Activated CD8-positive, alpha-beta memory T cell treated with anti-CD3 and anti-CD28 coated beads, Interleukin-2, amount 50 U/mL, for 4 hours (primary cell): ENCODE measurements at places on chromosomes 12 and 14.

DNA sequence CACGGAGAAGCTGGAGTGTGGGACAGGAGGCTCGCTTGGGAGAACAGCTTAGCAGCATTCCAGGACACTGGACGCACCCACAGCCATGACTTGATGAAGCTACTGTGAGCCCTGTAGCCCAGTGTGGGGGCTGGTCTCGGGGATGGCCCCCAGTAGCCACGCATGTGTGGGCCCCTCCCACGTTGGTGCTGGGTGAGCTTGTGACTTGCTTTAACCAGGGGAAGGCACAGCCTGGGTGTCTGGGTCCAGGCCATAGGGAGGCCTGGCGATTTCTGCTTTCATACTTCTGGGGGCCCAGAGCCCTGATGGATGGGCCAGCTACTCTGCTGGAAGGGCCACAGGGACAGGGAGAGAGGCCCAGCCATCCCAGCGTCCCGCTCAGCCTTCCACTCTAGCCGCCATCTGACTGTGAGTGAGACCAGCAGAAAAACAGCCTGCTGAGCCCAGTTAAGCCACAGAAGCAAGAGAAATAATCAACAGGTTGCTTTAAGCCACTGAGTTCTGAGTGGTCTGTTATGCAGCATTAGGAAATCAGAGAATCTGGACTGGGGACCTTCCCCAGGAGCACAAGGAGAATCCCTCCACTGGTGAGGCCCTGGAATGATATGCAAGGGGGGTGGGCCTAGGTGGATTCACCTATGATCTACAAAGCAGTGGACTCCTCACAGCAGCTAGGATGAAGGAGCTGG, 16.1 kb downstream of the DIO3 start:
- DNase-seq, result no peak

- no peak for DNase-seq
Measured at GRCh38 chr12:67220065-67220464, 49.1 kb upstream of the CAND1 start.

DNA sequence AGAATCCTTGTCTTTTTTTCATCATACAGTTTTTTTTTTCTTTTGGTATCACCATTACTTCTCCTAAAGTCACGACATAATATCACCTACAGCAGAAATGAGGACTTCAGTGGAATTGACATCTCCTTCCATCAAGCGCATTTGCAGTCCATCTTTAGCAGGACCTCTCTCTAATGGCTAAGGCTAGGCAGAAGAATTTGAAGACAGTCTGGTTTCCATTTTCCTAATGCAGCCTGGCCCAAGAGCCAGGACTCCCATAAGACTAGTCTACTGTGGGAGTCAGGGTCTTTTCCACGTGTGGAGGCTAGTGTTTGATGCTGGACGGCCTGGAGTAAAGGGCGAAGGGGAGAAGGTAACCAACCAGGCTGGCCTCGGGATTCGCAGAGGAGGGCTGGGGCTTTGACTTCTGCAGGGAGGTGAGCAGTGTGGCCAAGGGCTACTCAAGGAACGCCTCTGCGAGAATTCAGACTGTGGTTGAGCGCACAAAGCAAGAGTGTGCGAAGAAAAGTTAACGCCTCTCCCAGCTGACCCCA, 769 bp upstream of the ZNF740 start:
- no peak for DNase-seq

DNA sequence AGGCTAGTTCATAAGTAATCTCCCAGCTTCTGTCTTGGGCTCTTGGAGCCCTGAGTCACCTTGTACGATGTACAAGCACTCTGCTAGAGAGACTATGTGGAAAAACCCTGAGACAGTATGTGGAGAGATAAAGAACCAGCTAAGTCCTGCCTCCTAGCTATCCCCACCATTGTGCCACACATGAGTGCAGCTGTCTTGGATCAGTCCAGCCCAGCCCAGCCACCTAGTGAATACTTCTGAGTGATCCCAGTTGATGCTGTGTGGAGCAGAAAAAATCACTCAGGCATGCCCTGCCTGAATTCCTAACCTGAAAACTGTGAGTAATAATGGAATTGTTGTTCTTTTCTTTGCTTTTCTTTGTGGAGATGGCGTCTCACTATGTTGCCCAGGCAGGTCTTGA, 5.1 kb upstream of the SERPINA6 start:
- DNase-seq, result no peak

DNA sequence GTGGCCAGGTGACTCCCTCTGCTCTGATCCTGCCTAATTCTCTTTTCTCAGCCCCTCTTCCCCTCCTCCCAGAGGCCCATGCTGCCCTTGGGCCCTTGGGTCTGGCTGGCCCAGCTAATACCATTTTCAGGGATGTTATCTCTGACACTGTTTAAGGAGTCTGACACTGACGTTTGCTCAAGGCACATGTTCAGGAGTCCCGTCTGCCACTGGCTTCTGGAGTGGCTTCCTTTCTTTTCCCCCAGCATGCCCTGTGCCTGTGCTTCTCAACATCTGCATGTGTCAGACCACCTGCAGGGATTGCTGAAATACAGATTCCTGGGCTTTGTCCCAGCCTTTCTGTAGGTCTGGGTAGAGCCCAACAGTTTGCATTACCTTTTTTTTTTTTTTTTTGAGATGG, 128.9 kb downstream of the BCL11B start:
- DNase-seq, result peak; percentile 8

DNA sequence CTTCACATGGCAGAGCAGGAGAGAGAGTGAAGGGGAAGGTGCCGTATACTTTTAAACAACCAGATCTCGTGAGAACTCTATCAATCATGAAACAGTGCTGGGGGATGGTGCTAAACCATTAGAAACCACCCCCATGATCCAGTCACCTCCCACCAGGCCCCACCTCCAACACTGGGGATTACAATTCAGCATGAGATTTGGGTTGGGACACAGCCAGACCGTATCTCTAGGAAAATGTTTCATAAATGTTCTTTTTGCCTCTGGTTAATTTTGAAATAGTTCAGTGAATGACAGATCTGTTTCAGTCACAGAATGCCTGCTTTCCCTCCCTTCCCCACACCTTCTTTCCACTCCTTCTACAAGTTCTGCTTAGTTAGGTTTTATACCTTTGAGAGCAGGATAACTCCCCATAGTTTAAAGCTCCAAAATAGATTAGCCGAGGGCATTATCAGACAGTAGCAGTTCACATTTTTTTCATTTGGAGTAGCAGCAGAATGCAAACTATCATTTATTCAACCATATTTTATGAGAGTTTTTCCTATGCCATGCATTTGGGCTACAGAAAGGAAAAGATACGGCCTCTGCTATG, 27.1 kb downstream of the PELI2 start:
- DNase-seq, result no peak

GRCh38 chr14:103416916-103417315, 31.7 kb downstream of the MARK3 start:
- no peak for DNase-seq

DNA sequence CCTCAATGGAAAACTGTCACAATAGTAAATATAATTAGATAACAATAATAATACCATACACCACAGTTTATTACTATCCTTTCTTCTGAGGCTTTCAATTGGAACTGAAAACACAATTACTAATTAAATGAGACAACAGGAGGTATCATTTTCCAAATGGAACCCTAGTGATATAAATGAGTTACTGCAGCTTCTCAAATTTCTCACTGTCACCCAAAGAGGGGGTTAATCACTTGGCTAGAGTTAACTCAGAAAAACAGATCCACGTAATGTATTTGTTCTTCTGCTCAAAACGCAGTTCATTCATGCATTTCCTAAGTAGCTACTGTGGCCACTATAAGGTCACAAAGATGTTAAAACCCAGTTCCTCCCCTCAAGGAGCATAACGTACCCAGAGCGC, 120.9 kb upstream of the FOXN3 start:
- no peak for DNase-seq

GRCh38 chr12:124754949-124755800, 108.5 kb downstream of the SCARB1 start:
- DNase-seq, result no peak

- no peak for DNase-seq
Measured at GRCh38 chr14:82759656-82760055, 1226.0 kb upstream of the SEL1L start.

DNA sequence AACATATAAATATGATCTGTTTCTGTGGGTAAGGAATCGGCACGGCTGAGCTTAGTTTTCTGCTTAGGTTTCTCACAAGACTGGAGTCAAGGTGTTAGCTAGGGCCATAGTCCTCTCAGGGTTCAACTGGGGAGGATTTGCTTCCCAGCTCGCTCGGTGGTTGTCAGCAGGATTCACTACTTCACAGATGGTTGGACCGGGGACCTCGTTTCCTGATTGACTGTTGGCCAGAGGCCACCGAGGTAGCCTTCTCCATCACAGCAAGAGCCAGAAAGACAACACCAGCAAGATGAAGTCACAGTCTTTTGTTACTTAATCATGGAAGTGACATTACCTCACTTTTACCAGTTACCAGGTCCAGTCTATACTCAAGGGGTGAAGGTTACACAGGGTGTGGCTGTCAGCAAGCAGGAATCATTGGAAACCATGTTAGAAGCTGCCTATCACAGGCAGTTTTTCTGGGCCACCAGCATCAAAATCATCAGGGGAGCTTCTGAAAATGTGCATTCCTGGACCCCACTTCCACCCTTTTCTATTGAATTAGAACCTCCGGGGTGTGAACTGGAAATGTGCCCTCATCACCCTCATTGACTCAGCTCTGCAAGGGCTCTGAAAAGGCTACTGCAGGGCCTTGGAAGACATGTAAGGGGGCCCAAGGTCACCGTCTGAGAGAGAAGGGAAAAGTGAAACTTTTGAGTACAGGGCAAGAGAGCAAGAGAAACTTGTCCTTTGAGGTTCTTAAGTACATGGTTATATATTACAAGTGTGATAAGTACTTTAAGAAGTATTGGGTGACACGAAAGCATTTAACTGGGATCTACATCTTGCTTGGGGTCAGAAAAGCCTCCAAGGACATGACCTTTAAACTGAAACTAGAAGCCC, 10.9 kb downstream of the COPS7A start:
- DNase-seq, result no peak
